ENCODE measurements at places on chromosomes 1 and 21. TPM values are rescaled to one million over a fixed set of nuclear protein-coding genes. Genes with fewer than 3 reads are reported as not detected.

DNA sequence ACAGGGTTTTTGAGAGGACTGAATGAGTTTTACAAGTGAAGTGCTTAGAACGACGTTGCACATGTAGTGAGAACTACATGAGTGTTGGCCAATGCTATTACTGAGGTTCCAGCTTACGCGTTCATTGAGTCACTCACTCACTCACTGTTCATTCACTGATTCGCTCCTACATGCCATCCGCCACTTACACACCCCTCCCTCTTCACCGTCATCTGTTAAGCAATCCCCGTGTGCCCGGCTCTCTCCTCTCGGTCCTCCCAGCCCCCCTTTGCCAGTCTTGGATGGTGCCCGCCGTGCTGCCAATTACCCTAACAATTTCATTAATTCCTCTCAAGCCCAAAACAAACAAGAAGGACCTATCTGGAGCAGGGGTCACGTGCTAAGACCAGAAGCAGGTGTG is 27.3 kb upstream of the EPHA2 start:
- peak overlapping the region; percentile 84 for H3K27ac ChIP-seq
- H3K36me3 ChIP-seq = no peaks in the 10 kb centered on the region
- H3K27me3 ChIP-seq = no peaks in the 10 kb centered on the region
- peaks cover 23% of the 10 kb centered on the region for H3K4me1 ChIP-seq
- H3K4me3 ChIP-seq = no peak overlapping the region

DNA sequence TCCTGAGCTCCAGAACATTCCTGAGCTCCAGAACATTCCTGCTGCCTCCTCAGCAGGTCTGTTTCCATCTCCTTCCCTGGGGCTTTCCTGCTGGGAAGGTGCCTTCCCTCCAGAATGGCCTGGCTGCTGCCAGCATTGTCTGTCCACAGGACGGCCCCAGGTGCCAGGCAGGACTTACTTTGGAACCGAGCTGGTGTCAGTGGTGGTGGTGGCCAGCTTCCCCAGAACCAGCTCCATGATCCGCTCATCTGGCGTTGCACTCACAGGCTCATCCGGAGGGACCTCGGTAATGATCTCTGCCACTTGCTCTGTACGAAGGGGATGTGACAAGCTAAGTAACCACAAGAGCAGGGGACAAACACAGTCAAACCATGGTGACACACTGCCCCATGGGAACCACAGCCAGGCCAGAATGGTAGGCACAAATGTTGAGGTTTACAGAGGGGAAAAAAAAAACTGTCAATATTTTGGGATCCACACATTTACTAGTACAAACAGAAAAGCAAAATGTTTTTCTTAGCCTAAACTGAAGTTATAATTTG is 41.3 kb downstream of the PRDM15 start:
- H3K27me3 ChIP-seq = no peaks in the 10 kb centered on the region
- no peak overlapping the region for H3K4me3 ChIP-seq
- H3K4me1 ChIP-seq = no peaks in the 10 kb centered on the region

The DNALI1 gene
- total RNA-seq = 1.5 TPM

The NENF gene
- total RNA-seq = 6.6 TPM

The ZNF436 gene
- 8.0 TPM for total RNA-seq

The BRDT gene
- not detected for total RNA-seq

The SPRR2B gene
- not detected for total RNA-seq

The KRTAP12-2 gene
- not detected for total RNA-seq

The TTC24 gene
- total RNA-seq = 0.08 TPM

All from liver (tissue), 10 donors.